ENCODE measurements at places on chromosomes 2 and 18.

GRCh38 chr2:28662468-28663181 lies 89.0 kb upstream of the PPP1CB start:
- DNase-seq: no peak

GRCh38 chr2:174931724-174932123 lies 73.5 kb downstream of the CHN1 start:
- DNase-seq: no peak

DNA sequence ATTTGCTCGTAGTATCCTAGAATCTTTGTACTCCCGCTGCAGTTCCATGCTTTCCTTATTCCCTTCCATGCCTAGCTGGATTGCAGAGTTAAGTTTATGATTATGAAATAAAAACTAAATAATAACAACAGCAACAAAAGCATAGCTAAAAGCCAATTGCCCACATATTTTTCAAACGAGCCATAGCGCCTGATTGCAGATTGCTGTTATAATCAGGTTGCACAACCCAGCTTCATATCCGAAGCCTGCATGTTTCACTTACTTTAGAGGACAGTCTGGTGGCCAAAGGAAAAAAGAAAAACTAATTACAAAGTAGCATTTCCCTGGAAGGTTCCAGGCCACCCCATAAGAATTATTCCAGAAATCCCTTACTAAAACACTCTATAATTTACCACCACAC lies 31.9 kb upstream of the PNO1 start:
- DNase-seq: no peak

- DNase-seq: no peak
These were observed 67.4 kb downstream of the SLC9A2 start for GRCh38 chr2:102686479-102687439.

DNA sequence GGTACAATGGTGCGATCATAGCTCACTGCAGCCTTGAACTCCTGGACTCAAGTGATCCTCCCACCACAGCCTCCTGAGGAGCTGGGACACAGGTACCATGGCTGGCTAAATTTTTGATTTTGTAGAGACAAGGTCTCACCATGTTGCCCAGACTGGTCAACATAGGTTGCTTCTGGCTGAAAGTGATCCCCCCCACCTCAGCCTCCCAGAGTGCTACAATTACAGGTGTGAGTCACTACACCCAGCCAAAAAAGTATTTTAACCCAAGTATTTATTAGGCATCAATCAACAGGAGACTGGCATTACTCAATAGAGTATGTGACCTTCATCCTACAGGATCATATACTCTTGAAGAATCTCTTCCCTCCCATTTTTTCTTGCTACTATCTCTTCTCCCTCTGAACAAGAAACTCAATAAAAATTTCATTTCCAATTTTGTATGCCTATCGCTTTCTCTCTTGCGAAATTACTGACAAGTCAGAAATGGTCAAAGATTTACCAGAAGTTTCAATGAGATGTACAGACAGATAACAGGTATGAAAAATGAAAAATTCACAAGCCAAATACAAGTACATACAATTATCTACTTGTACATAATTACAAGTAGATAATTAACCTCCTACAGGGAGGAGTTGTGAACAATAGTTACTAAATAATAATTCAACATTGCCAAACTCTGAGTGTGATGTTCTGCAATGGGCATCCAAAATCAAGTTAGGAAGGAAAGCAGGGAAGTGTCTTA lies 34.9 kb upstream of the CCNT2 start:
- no peak for DNase-seq

DNA sequence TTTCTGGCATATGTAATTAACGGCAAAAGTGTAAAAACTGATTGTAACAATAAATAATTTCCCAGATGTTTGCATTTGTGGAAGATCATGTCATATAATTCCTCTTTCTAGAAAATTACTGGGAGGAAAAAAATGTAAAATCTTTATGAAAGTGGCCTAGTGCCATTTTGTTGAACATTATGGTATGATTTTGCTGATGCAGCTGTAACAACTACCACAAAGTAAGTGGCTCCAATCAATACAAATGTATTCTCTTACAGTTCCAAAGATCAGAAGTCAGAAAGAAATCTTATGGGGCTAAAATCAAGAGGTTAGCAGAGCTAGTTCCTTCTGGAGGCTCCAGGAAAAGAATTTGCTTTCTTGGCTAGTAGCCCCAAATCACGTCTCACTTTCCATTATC lies 281.4 kb downstream of the CCDC178 start:
- no peak for DNase-seq
